ENCODE measurements at places on chromosomes 2 and 18. TPM values are rescaled to one million over a fixed set of nuclear protein-coding genes. Genes with fewer than 3 reads are reported as not detected.

TMEM150A gene
- total RNA-seq: 11.7 TPM

GAREM2 gene
- total RNA-seq: 1.5 TPM

CRYGD gene
- not detected for total RNA-seq

NPHP1 gene
- total RNA-seq: 5.0 TPM

ERBB4 gene
- total RNA-seq: 0.42 TPM

FAM228A gene
- under 0.01 TPM for total RNA-seq

RIT2 gene
- not detected for total RNA-seq

NDUFAF7 gene
- 17.5 TPM for total RNA-seq

SMYD5 gene
- total RNA-seq: 26.5 TPM
